T-helper 22 cell (primary cell): ENCODE measurements at places on chromosomes 5 and 9.

- DNase-seq: no peak
Observed at GRCh38 chr5:94433397-94434163, 184.8 kb downstream of the KIAA0825 start.

GRCh38 chr5:175640106-175640775, 17.6 kb upstream of the HRH2 start:
- no peak for DNase-seq

DNA sequence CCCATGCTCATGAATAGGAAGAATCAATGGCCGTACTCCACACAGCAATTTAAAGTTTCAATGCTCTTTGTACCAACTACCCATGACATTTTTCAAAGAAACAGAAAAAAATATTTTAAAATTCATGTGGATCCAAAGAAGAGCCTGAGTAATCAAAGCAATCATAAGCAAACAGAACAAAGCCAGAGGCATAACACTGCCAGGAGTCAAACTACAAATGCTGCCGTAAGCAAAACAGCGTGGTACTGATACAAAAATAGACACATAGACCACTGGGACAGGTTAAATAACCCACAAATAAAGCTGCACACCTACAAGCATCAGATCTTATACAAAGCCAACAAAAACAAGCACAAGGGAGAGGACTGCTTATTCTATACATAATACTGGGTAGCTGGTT, 107.7 kb downstream of the CHSY3 start:
- no peak for DNase-seq

- DNase-seq: no peak
Observed at GRCh38 chr9:93061260-93061751, 2.8 kb downstream of the SUSD3 start.

GRCh38 chr5:107331312-107331711, 339.4 kb downstream of the EFNA5 start:
- no peak for DNase-seq

DNA sequence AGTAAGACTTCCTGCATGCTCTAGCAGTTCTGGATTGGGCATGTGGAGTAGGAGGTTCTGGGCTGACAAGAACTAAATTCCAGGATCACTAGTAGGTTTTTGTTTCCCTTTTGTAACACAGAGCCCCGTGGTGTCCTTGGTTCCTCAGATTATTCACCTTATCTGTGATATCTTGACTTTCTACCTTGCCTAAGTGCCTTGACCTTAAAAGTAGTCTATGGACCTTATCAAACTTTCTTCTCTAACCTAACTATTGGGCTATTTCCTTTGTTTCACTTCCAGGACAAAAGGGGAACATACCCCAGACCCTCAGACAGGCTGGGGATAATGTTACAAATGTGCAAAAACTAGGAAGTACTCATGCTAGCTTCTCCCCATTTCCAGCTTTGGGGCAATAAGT, 595.3 kb downstream of the PSAT1 start:
- no peak for DNase-seq

DNA sequence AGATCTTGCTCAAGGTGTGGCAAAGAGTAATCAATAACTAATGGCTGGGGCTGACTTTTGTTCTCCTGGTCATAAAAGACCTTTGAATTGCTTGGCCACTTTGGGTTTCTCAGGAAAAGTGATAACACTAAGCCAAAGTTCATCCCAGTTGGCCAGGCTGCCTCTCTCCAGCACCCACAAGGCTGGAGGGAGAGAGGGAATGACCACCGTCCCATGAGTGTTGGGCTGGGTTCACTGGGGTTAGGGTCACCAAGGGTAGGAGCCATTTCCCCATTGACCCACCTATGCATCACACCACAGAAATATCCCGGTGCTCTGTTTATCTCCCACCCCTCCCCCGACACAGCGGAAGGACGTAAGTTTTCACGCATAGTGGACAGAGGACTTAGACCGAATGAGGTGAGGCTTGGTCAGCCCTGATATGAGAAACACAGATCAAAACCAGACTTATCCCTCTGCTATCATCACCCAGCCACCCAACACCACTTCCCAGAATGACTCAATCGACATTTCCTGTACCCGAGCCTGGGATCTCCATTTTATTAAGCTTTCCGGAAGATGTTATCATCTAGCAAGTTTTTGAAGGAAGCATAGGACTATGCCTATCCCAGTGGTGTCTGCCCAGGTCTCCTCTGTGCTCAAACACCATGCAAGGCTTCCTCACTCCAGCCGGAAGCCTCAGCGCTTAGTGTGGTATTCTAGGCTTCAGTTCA, 27.0 kb upstream of the PPARGC1B start:
- no peak for DNase-seq

DNA sequence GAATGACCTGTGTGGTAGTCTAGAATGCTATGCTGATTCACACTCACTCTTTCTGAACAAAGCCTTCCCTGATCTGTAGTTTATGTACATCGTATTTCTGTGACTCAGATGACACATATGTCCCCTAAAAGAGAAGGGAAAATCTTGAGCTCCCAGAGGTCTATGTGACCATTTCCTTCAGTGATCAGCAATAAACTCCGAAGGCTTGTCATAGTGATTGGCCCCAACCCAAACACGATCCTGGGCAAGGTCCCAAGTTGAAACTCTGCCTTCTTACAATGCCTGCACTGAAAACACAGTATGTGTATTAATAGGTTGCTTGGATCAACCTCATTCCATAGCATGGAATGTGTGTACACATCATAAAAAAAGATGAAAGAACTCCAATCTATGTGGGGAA, 685.8 kb downstream of the MAT2B start:
- DNase-seq: no peak

DNA sequence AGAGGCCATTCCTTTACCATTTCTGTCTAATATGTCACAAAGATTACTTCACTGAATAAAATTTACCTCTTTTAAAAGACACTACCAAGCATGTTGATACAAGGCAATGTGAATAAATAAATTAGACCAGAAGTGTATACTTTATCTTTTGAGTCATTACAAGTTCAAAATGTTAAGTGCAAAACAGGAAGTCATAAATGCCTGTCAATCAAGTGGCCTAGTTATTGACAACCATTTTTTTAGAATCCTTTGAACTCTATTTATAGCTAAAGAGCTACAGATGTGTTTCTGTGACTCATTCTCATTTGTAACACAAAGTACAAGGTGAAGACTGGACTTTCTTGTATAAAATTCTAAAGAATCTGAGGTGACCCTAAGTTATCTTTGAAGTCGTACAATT, 602.7 kb upstream of the SEMA6A start:
- no peak for DNase-seq

- DNase-seq: no peak
Observed at GRCh38 chr5:132364319-132364718, 5.2 kb upstream of the SLC22A5 start.

DNA sequence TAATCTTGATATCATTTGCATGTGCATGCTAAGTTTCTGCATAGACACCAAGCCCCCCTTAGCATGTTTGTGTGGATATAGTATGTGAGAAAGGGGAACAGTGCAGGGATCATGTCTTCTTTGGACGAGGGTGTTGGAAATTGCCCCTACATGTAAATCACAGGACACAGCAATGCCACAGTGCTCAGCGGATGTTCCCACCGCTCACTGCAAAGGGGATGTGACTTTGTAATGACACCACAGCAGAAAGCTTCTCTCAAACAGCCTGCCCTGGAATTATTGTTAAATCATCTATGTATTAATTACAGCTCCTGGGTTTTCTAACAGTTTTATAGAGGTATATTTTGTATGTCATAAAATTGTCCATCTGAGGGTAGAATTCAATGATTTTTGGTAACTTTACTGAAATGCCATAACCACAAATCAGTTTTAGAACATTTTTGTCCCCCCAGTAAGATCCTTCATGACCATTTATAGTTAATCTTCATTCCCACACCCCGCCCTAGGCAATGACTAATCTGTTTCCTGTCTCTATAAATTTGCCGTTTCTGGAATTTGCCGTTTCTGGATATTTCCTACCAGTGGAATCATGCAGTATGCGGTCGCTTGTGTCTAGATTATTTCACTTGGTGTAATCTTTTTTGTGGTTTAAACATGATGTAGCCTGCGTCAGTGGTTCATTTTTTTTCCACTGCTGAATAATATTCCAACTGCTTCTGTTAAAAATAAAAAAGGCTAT, 648.5 kb upstream of the WWC1 start:
- no peak for DNase-seq

- no peak for DNase-seq
Observed at GRCh38 chr5:1058083-1058945, 49.7 kb downstream of the NKD2 start.

GRCh38 chr5:57719216-57719615, 236.6 kb upstream of the ACTBL2 start:
- no peak for DNase-seq

DNA sequence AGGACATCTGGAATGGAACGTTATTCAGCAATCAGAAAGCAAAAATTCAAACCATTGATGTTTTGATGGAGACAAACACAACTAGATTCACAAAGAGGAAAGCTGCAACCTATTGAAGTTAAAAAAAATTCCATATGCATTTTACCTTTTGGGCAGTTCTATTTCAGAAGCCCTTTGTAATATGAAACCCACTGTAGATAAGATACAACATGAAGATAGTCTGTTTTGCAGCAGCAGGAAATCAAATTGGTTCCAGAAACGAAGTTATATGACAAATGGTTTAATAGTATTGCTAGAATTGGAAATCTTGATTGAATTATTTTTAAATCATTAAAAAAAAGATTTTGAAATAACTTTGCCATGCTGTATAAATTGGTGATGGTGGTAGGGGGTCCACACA, 872 bp downstream of the LIX1 start:
- DNase-seq: no peak
